ENCODE measurements at places on chromosomes 6 and 20. TPM values are rescaled to one million over a fixed set of nuclear protein-coding genes. Genes with fewer than 3 reads are reported as not detected.

- DNase-seq, result no peak
Observed at GRCh38 chr6:20584100-20584731, 50.0 kb downstream of the CDKAL1 start.

- DNase-seq, result peak; percentile 98
Observed at GRCh38 chr20:51456511-51457509, 85.7 kb downstream of the NFATC2 start.

- DNase-seq, result no peak
Observed at GRCh38 chr20:50632701-50633100, 58.6 kb downstream of the RIPOR3 start.

Gene CNKSR3
- total RNA-seq, result 13.0 TPM

Gene SLC17A3
- total RNA-seq, result not detected

Gene DYNLT2
- total RNA-seq, result 1.1 TPM

DNA sequence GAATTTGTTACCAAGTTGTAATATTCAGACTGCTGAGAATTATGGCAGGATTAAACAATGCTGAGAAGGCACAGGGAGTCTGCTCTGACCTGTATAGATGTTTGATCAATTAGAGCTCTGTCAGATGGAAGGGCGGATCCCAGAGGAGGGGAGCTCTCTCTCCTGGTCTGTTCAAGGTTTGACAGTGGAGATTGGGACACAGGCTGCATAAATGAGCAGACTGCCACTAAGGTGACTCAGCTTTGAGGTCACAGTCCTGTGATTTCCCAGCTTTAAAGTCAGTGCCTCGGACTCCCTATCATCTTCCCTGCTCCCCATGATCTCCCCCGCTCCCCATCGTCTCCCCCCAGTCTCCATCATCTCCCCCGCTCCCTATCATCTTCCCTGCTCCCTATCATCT, 59.2 kb upstream of the SLC22A23 start:
- DNase-seq, result no peak

DNA sequence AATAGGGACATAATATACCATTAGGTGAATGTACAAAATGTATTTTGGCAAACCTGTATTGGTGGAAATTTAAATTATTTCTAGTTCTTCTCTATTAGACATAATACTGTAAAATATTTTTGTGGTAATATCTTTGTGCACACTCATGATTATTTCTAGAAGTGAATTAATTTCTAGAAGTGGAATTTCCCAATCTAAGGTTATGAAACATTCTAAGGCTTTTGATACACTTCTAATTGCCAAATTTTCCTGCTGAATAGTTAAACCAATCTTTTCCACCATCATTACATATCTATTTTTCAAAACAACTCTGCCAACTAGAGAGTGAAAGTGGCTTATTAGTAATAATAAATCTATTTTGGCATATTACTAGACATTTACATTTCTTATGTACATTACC, 1.8 kb upstream of the CCND3 start:
- DNase-seq, result no peak

DNA sequence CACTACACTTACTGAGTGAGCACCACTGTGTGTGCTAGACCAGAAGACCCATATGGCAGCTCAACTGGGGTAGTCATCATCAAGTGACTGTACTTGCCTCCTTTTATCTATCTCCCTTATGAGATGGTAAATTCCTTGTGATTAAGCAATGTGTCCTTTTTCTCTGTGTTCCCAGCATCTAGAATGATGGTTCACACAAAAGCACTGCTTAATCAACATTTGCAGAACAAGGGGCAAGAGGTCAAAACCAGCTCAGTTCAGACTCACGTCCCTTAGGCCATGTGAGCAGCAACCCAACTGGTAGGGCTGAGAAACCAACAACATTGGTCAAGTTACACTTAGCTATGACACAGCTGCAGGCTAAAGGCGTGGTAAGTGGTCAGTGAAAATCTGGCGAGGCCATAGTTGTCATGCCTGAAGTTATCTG, 10.0 kb downstream of the TRAM2 start:
- no peak for DNase-seq

DNA sequence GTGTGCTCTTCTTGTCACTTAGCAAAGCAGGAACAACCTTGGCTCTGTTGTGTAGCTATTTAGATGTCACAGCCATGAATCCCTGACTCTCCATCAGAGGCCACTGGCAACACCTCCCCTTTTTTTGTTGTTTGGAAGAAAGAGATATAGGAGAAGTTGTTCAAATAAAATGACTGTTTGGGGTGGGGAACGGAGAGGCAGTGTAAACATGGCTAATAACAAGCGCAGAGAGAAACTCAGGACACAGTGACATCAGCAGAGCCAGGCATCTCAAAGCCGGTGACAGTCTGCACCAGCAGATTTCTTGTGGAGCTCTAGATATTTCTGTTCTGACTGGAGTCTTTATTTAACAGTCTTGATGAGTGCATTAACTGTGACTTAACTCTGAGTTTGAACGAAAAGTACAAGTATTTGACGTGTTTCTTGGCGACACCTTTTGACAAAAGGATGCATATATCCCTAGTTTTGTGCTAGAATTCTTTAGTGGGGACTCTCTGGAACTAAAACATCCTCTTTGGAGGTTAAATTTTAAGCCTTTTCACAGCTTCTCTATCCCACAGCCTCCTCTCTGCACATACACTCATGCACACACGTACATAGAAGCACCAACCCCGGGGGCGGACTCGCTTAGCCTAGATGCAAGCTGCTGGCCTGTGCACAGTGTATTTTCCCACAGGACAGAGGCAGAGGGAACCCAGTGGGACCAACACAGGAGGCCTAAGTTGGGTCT, 53.8 kb downstream of the ADAT2 start:
- no peak for DNase-seq

All from posterior vena cava (tissue), 2 donors.